Activated CD8-positive, alpha-beta T cell treated with anti-CD3 and anti-CD28 coated beads for 36 hours (primary cell): ENCODE measurements at places on chromosomes 11 and 22. TPM values are rescaled to one million over a fixed set of nuclear protein-coding genes. Genes with fewer than 3 reads are reported as not detected.

SLC22A8 gene
- total RNA-seq = not detected

DMC1 gene
- total RNA-seq = 14.2 TPM

LRRC10B gene
- total RNA-seq = not detected

THRSP gene
- total RNA-seq = not detected

KRTAP5-7 gene
- not detected for total RNA-seq
